ENCODE measurements at places on chromosomes 2 and 18. TPM values are rescaled to one million over a fixed set of nuclear protein-coding genes. Genes with fewer than 3 reads are reported as not detected.

- peaks cover 35% of the 10 kb centered on the region for H3K4me1 ChIP-seq
- H3K4me3 ChIP-seq, result peak overlapping the region; percentile 72
- DNase-seq, result no peak
- H3K36me3 ChIP-seq, result no peaks in the 10 kb centered on the region
These were observed 640 bp downstream of the ROCK2 start for GRCh38 chr2:11343650-11344341.

- no peaks in the 10 kb centered on the region for H3K27me3 ChIP-seq
- H3K27ac ChIP-seq, result no peak overlapping the region
- no peak overlapping the region for H3K4me3 ChIP-seq
- H3K4me1 ChIP-seq, result no peaks in the 10 kb centered on the region
- no peaks in the 10 kb centered on the region for H3K36me3 ChIP-seq
- no peak for DNase-seq
These were observed 138.6 kb upstream of the GLI2 start for GRCh38 chr2:120596990-120597594.

DNA sequence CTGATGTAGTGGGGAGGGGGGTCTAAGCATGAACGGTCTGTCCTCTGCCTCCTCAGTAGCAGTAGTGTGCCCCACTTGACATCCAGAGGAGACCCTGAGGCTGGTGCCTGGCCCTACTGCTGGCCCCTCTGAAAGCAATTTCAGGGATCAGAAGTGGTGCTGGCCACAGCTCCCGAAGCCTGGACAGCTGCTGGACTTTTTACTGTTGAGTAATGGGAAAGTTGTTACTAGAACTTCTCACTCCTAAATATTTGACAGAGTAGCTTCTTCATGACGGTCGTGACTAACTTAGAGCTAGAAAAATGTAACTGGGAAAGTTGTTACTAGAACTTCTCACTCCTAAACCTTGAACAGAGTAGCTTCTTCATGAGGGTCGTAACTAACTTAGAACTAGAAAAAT is 23.3 kb downstream of the CTDP1 start:
- DNase-seq, result no peak
- no peak overlapping the region for H3K27ac ChIP-seq
- H3K27me3 ChIP-seq, result no peaks in the 10 kb centered on the region
- peaks cover 29% of the 10 kb centered on the region for H3K36me3 ChIP-seq

DNA sequence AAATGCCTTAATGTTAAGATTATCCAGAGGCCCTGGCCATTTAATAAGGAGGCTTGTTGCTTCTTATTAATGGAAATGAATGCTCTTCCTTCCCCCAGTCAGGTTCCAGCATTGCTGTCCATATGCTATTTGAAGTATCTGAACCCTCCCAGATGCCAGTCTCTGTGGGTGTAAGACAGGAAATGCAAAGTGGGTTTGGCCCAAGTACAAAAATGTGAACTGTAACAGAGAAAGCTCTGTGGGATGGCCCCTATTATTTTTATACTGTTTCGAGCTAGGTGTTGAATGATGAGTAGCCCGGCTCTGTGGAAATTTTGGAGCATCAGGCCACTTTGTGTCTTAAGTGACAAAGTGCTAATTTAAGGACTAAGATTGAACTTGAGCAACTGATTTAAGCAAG is 141.0 kb downstream of the UXS1 start:
- H3K4me3 ChIP-seq, result no peak overlapping the region
- H3K27me3 ChIP-seq, result no peaks in the 10 kb centered on the region
- DNase-seq, result no peak
- H3K36me3 ChIP-seq, result no peaks in the 10 kb centered on the region

GRCh38 chr18:33959609-33960008 is 265.1 kb downstream of the NOL4 start:
- H3K27ac ChIP-seq, result no peak overlapping the region
- H3K4me1 ChIP-seq, result peaks cover 30% of the 10 kb centered on the region
- H3K27me3 ChIP-seq, result no peaks in the 10 kb centered on the region

DNA sequence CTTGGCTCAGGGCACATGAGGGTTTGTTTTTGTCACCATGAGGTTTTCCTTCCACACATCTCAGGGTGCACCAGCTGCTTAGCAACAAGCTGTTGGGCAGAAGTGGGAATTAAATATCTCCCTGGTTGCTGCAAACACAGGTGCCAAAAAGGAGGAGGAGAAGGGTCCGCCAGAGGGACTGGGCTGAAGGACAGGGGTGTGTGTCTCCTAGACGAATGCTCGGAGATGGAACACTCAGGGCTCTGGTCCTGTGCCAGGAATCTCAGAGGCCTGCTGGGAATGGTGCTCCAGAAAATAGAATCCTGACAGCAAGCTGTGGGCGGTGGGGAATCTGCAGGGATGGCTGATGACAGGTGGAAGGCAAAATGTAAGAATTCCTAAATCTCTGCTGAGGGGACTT is 94.5 kb downstream of the VSNL1 start:
- H3K36me3 ChIP-seq, result no peaks in the 10 kb centered on the region
- no peak overlapping the region for H3K27ac ChIP-seq
- peaks cover 68% of the 10 kb centered on the region for H3K4me1 ChIP-seq

GRCh38 chr2:109736177-109736827 is 57.8 kb upstream of the RGPD5 start:
- no peak overlapping the region for H3K4me3 ChIP-seq
- H3K36me3 ChIP-seq, result no peaks in the 10 kb centered on the region
- peak; percentile 77 for DNase-seq
- no peaks in the 10 kb centered on the region for H3K27me3 ChIP-seq

DNA sequence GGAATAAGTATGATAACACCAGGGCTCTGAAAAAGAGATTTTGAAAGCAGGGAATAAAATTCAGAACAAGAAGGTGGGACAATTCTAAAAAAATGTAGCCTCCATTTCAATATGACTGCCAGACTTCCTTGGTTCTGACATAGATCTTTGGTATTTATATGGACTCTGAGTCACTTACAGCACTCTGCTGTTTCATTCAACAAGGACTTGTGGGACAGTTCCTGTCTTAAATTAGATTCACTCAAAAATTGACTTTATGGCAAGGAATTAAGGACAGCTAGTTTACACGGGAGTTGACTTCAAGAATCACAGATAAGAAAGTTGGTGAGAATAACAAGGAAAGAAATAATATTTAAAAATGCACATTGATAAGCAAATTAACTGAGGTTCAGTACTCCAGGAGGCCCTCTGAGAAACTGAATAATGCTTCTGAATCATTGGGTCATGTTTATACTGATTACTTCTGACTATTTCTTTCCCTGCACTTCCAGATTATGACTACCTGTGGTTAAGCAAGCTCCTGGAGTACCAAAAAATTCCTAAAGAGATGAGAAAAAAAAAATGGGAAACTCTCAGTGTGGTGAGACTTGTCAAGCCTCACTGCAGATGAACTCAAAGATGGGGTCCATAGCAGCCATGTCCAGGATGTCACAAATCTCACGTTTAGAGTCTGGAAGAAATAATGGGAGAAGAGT is 828.3 kb upstream of the PIK3C3 start:
- DNase-seq, result no peak
- H3K27me3 ChIP-seq, result no peaks in the 10 kb centered on the region
- H3K27ac ChIP-seq, result no peak overlapping the region
- H3K4me1 ChIP-seq, result peaks cover 12% of the 10 kb centered on the region

DNA sequence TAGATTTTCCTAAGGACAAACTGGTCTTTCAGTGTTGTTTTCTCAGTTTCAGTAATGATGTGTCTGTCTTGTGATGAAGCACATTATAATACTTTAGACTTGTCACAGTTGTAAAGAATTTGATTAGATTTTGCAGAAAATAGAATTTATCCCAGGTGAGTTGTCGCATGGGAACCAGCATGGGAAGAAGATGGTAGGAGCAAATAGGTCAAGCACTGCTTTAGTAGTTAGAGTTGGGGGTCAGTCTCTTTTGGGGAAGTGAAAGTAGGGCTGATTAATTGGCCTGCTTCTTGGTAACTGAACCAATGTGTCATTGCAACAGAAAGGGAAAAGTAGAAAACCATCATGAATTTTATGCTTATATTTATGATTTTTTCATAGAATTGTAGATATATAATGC is 153.2 kb upstream of the MYO3B start:
- no peak overlapping the region for H3K4me3 ChIP-seq
- peak; percentile 63 for DNase-seq
- no peaks in the 10 kb centered on the region for H3K36me3 ChIP-seq
- peak overlapping the region; percentile 48 for H3K27ac ChIP-seq
- H3K27me3 ChIP-seq, result no peaks in the 10 kb centered on the region

DNA sequence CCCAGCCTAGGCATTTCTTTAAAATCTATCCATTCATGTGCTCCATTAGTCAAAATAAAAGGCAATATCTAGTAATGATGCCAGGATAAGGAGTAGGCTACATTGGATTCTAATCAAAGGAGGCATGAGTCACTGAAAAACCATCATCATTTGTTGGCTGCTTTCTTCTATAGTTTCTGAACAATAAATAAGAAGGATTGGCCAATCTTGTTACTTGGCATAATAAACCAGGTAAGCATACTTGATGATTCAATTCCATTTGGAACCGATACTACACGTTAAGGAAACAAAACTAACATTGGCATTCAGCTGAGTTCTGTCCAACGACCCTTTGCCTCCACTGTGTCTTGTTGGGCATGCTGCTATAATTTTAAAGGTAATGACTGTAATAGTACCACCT is 27.2 kb downstream of the ATP8B1 start:
- H3K4me3 ChIP-seq, result no peak overlapping the region
- no peaks in the 10 kb centered on the region for H3K4me1 ChIP-seq
- no peak for DNase-seq
- no peaks in the 10 kb centered on the region for H3K36me3 ChIP-seq
- H3K27me3 ChIP-seq, result no peaks in the 10 kb centered on the region

DNA sequence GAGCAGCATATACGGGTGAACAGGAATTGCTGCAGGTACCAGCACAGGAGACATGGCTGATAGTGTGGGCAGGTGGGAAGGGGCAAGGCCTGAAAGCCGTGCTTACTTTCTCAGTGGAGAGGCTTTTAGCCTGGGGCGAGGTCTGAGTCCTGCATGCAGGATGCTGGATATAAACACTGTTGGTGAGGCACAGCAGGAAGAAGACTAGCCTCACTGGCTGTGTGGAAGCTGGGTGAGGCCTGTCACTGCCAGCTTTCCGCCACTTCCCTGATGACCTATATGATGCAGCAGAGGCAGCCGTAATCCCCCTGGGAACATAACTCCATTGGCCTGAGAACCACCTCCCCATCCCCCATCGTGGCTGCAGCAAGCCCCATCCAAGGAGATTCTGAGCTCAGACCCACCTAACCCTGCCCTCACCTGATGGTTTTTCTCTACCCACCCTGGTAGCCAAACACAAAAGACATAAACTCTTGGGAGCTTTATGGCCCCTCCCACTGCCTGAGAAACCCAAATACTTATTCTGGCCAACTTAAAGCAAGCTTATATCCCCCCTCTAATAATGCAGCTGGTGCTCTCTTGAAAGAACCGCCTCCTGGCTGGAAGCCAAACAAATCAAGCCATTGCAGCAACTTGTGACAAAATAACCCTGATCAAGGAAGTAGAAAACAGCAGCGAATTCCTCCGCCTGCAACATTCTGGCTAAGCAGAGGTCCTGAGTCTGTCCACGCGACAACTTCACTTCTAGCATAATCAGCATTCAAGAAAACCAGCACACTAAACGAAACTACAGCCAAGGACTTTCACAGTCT is 54.6 kb upstream of the DSC1 start:
- no peaks in the 10 kb centered on the region for H3K27me3 ChIP-seq
- peak overlapping the region; percentile 56 for H3K27ac ChIP-seq
- H3K4me1 ChIP-seq, result peaks cover 25% of the 10 kb centered on the region
- peak; percentile 80 for DNase-seq

DNA sequence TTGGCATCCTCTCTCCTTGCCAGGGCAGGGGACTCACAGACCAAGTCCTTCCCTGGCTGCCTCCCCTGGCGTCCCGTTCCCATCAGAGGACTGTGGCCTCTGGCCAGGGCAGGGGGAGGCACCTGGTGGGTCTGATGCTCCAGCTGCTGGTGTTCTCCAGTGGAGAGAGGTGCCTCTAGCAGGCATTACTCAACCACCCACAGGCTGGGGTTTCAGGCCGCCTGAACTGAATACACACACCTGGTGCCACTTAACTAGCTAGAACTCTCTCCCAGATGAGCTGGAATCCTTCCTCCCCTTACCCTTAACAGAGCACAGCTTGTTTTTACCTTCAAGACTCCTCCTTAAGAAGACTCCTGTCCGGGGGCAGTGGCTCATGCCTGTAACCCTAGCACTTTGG is 37.7 kb upstream of the CNGA3 start:
- no peaks in the 10 kb centered on the region for H3K27me3 ChIP-seq
- H3K36me3 ChIP-seq, result no peaks in the 10 kb centered on the region
- no peak overlapping the region for H3K27ac ChIP-seq

GRCh38 chr2:53129851-53130250 is 637.8 kb upstream of the CHAC2 start:
- no peak overlapping the region for H3K27ac ChIP-seq
- DNase-seq, result no peak
- H3K4me1 ChIP-seq, result no peaks in the 10 kb centered on the region
- H3K4me3 ChIP-seq, result no peak overlapping the region
- no peaks in the 10 kb centered on the region for H3K36me3 ChIP-seq
- H3K27me3 ChIP-seq, result no peaks in the 10 kb centered on the region

GRCh38 chr18:56188529-56189275 is 449.7 kb downstream of the TXNL1 start:
- H3K36me3 ChIP-seq, result no peaks in the 10 kb centered on the region
- H3K4me1 ChIP-seq, result no peaks in the 10 kb centered on the region
- DNase-seq, result no peak
- H3K27me3 ChIP-seq, result no peaks in the 10 kb centered on the region
- no peak overlapping the region for H3K4me3 ChIP-seq

GRCh38 chr2:72940786-72941185 is 23.5 kb downstream of the EMX1 start:
- no peak overlapping the region for H3K27ac ChIP-seq
- no peaks in the 10 kb centered on the region for H3K36me3 ChIP-seq
- no peak for DNase-seq
- H3K27me3 ChIP-seq, result no peaks in the 10 kb centered on the region

GRCh38 chr2:201992960-201993359 is 40.7 kb upstream of the FZD7 start:
- no peak overlapping the region for H3K4me3 ChIP-seq
- no peaks in the 10 kb centered on the region for H3K36me3 ChIP-seq
- DNase-seq, result no peak
- no peaks in the 10 kb centered on the region for H3K27me3 ChIP-seq
- no peak overlapping the region for H3K27ac ChIP-seq

DNA sequence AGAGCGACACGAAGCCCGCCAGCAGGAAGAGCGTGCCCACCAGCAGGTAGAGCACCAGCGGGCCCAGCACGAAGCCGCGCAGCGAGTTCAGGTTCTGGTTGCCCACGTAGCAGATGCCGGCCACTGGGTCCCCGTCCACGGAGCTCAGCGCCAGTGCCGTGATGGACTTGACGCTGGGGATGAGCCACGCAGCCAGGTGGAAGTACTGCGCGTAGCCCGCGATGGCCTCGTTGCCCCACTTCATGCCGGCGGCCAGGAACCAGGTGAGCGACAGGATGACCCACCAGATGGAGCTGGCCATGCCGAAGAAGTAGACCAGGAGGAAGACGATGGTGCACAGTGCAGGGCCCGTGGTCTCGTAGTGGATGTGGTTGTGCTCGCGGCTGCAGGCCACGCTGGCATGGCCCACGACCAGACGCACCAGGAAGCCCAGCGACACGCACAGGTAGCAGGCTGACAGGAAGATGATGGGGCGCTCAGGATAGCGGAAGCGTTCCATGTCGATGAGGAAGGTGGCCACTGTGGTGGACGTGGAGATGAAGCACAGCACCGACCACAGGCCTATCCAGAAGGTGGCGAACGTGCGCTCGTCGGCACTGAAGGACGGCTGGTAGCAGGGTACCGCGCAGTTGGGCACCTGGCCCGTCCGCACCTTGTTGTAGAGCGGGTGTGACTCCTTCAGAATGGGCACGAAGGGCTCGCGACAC is 2.1 kb downstream of the FZD5 start:
- H3K27ac ChIP-seq, result no peak overlapping the region
- DNase-seq, result no peak
- no peaks in the 10 kb centered on the region for H3K27me3 ChIP-seq
- H3K4me1 ChIP-seq, result peaks cover 60% of the 10 kb centered on the region

The TUBA3E gene
- total RNA-seq, result not detected

The IL18RAP gene
- total RNA-seq, result 4.4 TPM

The GPR155 gene
- total RNA-seq, result 0.69 TPM

The ABCB11 gene
- total RNA-seq, result not detected

The CTIF gene
- 0.47 TPM for total RNA-seq
